ENCODE measurements at places on chromosomes 5 and 9.

GRCh38 chr9:118455788-118456187, 751.6 kb downstream of the TLR4 start:
- DNase-seq: no peak

GRCh38 chr9:137127301-137128157, 11.4 kb upstream of the GRIN1 start:
- DNase-seq: no peak

- no peak for DNase-seq
Measured at GRCh38 chr5:148748702-148749392, 77.6 kb upstream of the ADRB2 start.

GRCh38 chr9:116945817-116946216, 258.7 kb downstream of the TRIM32 start:
- DNase-seq: no peak
